ENCODE measurements at places on chromosomes 6 and 20.

- DNase-seq = no peak
These were observed 8.2 kb downstream of the RNF144B start for GRCh38 chr6:18395177-18395855.

- no peak for DNase-seq
These were observed 20.2 kb upstream of the TTK start for GRCh38 chr6:79984261-79984660.

GRCh38 chr6:946546-946945, 253.6 kb upstream of the EXOC2 start:
- DNase-seq = no peak

DNA sequence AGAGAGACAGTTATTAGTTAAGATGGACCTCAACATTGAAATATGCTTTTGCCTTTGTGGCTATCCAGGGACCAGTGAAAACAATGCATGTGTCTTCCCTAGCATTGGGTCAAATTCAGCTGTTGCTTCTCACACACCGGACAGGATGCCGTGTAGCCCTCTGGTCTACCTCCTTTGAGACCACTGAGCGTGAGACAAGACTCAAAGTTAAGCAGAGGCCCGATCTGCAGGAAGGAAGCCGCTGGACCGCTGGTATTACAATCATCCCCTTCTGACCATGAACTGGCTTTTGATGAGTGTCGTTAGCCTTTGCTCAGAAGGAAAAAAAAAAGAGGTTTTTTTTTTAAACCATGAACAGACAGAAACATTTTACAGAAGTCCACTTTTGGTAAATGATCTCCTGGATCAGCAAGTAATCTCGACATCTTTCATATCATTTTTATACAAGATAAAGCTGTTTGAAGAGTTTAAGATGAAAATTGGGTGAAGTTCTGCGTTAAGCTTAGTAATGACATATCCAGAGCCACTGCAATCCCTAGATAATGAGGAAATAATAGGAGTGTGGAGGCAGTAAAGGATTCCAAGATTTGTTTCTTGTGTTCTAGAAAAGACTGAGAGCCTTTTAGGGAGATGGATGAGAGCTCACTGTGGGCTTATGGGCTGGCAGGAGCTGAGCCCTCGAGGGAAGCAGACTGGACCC, 622.8 kb downstream of the QKI start:
- DNase-seq = peak; percentile 40

GRCh38 chr6:39303425-39304153, 10.6 kb downstream of the KCNK17 start:
- no peak for DNase-seq

DNA sequence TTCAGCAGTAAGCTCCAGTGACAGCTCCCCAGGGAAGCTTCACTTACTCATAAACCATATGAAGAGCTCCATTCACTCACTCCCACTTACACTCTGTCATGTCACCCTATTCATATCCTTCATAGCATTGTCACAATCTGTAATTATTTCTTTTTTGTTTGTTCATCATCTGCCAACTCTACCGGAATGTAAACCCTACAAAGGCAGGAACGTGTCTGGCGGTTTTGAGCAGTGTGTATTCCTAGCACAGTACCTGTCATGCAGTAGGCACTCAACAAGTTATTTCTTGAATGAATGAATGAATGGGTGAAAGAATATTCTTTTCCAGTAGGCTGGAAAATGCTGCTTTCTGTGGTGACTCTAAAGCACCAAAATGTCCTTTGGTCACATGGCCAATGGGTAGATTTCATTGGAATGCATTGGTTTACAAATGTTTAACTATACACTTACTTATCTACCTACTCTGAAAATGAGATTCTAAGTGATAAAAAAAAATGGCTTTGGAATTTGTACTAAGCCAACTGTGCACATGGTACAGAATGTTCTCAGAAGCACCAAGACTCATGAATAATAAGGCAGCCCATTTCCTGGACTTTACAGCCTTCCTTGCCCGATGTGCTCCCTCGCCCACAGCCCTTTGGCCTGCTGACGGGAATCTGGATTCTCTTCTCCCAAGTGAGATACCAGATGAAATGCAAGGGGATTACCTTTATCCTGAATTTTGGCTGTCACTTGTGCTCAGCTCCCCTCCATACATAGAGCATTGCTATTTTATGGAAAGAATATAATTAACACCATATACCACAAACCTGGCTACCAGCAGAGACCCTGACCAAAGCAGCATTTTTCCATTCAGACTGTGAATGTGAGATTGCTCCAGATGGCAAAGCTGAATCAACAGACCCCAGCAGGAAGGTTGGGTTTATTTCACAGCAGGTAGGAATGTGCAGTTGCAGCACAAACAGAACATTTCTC, 273.3 kb downstream of the ALDH8A1 start:
- DNase-seq = no peak

DNA sequence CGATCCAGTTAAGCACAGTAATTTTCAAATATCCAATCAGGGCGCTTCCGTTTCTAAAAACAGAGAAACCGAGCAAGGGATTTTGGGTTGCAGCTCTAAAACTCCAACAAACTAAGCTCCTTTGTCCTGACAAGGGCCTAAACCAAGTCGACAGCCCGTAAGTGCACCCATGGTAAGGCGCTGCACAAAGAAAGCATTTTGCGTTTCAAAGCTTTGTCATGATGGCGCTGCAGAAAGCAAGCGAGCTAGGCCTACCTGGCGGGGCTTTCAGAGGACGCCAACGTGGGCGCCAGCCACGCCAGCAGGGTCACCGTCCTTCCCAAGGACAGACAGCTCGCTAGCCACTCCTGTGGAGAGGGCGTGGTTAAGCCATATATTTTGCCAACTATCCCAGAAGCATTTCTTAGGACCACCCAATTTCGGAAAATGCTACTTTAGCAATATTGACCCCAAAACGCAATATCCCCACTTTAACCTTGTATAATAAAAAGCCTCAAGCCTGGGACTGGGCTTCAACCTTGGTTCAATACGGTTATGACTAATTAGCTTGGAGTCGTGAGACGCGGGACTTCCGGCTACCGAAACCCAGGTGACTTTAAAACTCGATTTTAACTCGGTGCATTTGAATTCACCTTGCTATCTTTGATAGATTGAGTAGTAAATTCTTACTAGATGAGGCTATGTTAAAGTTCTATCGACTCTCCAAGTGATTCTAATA, 53.8 kb downstream of the TRIM38 start:
- DNase-seq = no peak

GRCh38 chr20:41224281-41224680, 86.9 kb downstream of the PLCG1 start:
- peak; percentile 62 for DNase-seq

DNA sequence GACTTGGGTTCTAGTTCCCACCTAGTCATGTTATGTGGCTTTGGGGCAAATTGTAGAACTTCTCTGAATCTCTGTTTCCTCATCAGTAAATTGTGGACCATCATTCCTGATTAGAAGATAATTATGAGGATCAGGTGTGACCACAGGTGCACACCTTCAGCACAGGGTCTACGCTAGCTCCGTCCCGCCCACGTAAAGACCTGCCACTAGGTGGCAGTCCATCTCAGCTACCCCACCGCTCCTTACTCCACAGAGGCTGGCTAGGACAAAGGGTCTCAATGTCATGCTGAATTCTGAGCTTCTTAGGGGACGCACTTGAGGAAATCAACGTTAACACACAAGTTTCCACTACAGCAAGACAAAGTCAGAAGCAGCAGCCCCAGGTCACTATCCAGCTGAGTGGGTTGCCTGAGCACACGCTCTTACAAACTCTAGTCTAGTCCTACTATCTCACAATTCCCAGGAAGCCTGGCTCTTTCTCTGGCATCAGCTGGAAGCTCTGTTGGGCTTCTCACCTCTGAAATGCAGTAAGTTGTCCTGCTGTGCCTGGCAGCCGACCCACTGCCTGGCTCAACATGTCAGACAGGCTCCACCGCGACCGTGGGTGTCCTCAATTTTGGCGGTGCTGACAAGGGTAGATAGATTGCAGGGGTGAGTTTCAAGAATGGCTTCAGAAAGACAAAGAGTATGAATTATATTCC, 2.0 kb upstream of the PLCG1 start:
- peak; percentile 40 for DNase-seq

Measured in common myeloid progenitor, CD34-positive (primary cell).